Right lobe of liver (tissue), 6 donors: ENCODE measurements at places on chromosomes 12 and 14.

DNA sequence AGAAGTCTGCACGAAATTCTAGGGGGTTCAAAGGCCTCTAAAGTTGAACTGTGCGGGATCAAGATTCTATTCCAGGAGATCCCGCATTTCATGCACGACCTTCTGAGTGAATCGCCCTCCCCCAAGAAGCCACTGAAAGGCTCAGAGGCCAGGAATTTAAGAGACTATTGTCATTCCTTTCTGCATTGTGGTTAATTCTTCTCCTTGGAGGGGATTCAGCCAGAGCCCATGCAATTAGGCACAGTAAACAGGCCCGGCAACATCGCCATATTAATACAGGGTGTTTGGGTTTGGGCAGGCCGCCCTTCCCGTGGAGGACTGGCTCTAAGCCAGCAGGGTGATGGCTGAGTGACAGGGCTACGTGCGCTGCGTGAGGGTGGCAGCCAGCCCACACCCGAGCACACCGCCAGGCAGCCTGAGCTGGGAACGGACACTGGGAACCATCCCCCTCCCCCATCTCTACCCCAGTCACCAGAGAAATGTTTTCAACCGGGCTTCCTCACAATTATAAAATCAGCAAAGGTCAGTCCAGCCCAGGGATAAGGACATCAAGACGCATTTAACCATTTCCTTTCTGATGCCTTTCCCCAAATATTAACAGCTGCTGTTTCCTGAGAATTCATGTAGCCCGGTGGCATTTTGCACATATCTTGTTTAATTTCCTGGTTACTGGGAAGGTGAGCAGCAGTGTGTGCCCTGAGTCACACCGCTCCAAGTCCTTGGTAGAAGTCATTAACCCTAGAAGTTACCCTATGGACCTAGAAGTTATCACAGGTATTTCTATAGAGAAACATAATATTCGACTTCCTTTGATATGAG is 12.5 kb downstream of the EGLN3 start:
- H3K27me3 ChIP-seq: no peaks in the 10 kb centered on the region
- no peaks in the 10 kb centered on the region for H3K36me3 ChIP-seq
- H3K4me1 ChIP-seq: no peaks in the 10 kb centered on the region
- no peak overlapping the region for H3K27ac ChIP-seq
- DNase-seq: peak; percentile 83

DNA sequence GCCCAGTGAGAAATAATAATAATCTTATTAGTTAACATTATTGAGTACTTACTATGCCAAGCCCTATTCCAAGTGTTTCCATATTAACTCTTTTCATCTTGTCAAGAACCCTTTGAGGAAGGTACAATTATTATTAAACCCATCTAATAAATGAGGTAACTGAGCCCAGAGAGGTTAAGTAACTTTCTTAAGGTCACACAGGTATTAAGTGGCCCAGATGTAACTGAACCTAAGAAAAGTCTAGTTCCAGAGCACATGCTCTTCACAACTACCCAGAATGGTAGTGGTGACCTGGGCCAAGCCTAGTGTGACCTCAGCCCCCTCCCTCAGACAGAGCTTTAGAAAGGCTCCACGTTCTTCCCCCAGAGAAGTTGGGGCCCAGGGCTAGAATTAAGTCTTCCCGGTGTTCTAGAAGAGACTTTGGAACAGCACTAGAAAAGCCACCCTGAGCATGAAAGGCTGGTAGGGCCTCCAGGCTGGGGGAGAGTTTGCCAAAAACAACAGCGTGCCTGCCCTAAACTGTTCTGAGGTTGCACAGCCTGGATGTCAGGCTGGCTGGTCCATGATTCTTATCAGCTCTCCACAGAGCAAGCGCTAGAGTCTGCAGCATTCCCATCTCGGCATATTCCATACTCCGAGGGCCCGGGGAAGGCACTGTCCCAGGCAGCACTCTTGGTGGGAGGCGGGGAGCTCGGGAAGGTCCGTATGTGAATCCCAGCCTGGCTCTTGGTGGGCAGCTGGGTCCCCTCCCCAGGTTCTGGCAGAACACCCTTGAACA is 41.3 kb upstream of the CTDSP2 start:
- peak overlapping the region; percentile 28 for H3K27ac ChIP-seq
- no peak for DNase-seq
- H3K4me1 ChIP-seq: no peaks in the 10 kb centered on the region

- H3K4me3 ChIP-seq: no peak overlapping the region
- no peak overlapping the region for H3K27ac ChIP-seq
- no peaks in the 10 kb centered on the region for H3K36me3 ChIP-seq
These were observed 36.3 kb upstream of the PLXNC1 start for GRCh38 chr12:94112121-94112520.

DNA sequence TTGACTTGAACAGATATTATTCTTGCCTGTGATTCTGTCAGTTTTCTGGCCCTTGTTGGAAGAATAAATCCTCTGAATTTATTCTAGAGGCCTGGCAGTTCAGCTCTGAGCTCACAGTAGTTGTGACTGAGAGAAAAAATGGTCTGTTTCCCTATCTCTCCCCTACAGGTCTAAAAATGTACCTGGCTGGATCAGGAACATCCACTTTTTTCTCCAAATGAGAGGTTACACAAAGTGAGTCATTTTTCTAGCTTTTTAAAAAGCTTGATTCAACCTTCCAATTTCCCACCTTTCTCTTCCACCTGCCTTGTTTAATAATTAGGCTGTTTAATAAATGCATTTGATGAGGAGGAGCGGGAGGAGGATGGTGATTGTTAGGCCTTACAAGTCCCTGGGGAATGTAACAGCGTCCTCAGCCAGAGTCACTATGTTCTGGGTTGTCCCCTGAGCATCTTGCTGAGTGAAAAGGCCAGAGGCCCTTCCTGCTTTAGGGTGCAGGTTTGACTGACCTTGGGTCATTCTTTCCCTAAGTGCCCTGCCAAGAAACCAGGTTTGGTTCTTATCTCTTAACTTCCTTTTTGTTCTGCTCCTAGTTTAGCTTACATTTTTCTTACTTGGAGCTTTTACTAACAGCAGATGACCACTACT is 91.7 kb upstream of the FUT8 start:
- no peaks in the 10 kb centered on the region for H3K36me3 ChIP-seq
- DNase-seq: no peak
- H3K4me1 ChIP-seq: no peaks in the 10 kb centered on the region

- peaks cover 4% of the 10 kb centered on the region for H3K27me3 ChIP-seq
- no peak for DNase-seq
- no peaks in the 10 kb centered on the region for H3K4me1 ChIP-seq
- no peak overlapping the region for H3K4me3 ChIP-seq
These were observed 108.2 kb upstream of the NAV3 start for GRCh38 chr12:77722536-77722935.

DNA sequence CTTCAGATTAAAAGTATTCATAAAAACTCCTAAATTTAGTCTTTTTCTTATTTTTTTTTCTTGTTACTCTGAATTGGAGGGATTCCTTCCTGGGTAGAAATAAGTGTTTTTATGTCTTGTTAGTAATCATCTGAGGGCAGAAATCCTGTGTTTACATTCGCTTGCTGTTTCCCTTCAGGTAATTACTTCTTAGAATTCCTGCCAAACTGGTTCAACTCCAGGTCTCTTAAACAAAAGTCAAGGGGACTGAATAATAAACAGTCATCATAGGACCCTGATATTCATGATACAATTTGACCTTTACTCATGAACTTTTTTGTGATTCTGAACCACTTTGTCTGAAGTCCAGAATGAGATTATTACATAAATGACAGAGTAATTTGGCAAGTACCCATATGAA is 843.9 kb downstream of the FLRT2 start:
- no peaks in the 10 kb centered on the region for H3K36me3 ChIP-seq
- no peaks in the 10 kb centered on the region for H3K27me3 ChIP-seq
- DNase-seq: no peak
- no peak overlapping the region for H3K27ac ChIP-seq
- no peak overlapping the region for H3K4me3 ChIP-seq

DNA sequence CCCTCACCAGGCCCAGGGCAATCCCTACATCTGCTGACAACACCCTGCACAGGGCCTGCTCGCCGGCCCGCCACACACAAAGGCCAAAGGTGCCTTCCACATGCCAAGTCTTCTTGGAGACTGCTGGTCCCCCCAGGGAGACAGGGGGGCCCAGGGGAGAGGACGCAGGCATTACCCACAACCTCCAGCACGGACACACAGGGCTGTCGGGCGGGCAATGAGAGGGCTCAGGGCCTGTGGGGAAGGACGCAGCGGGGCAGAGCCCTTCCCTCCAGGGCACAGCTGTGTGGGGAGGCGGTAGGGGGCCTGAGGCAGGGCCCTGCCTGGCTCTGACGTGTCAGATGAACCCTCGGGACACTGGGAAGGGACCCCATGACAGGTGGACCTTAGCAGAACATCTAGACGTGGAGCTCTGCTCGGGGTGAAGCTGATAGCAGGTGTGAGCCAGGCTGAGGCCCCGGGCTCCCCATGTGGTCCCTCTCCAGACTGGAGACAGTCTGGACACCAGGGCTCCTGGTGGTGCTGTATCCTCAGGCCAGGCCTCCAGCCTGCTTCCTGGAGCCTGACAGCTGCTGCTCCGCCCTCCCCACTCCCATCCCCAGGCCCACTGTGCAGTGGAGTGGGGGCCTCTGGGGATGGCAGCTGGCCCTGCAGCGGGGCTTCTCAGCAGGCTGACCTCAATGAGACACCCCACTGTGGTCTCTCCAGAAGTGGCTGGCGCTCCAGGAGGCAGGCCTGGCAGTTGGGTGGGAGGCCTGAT is 31.6 kb upstream of the NUDT14 start:
- H3K27me3 ChIP-seq: no peaks in the 10 kb centered on the region
- no peak overlapping the region for H3K4me3 ChIP-seq
- H3K4me1 ChIP-seq: no peaks in the 10 kb centered on the region
- H3K27ac ChIP-seq: no peak overlapping the region

DNA sequence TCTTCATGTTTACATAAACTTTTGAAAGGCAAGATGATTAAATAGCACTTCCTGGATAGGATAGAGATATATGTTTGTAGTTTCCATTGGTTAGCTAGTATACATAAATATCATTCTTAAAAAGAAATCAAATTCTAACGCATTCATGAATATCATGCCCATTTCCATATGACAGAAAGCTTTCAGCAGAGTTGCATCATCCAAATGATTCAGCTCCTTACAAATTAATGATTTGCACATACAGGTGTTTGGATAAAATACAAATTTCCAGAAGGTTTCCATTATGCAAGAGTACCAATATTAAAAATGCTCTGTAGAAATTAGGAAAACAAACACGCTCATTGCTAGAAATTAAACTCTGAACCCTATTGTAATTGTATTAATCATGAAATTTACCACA is 264.4 kb downstream of the FOXG1 start:
- DNase-seq: no peak
- H3K27me3 ChIP-seq: no peaks in the 10 kb centered on the region
- H3K27ac ChIP-seq: no peak overlapping the region
- H3K4me3 ChIP-seq: no peak overlapping the region
- peaks cover 4% of the 10 kb centered on the region for H3K4me1 ChIP-seq
- no peaks in the 10 kb centered on the region for H3K36me3 ChIP-seq

DNA sequence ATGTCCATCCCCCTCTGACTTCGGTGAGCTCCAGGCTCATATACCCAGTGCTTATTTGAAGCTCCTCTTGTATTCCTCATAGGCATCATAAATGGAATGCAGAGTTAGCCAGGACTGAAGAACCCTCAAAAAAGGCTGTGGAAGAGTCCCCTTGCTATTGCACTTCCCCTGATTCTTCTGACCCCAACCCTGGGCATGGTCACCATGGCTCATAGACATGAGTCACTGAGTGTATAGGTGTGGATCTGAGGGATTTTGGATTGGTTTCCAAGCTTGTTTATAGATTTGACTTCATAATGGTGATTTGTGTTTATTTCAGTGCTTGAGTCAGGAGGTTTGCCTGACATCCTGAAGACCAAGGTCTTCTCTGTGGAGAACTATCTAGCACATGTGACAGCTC is 98.4 kb upstream of the SLC38A2 start:
- H3K36me3 ChIP-seq: no peaks in the 10 kb centered on the region
- no peaks in the 10 kb centered on the region for H3K27me3 ChIP-seq
- H3K4me3 ChIP-seq: no peak overlapping the region
- no peak overlapping the region for H3K27ac ChIP-seq
- peaks cover 5% of the 10 kb centered on the region for H3K4me1 ChIP-seq

DNA sequence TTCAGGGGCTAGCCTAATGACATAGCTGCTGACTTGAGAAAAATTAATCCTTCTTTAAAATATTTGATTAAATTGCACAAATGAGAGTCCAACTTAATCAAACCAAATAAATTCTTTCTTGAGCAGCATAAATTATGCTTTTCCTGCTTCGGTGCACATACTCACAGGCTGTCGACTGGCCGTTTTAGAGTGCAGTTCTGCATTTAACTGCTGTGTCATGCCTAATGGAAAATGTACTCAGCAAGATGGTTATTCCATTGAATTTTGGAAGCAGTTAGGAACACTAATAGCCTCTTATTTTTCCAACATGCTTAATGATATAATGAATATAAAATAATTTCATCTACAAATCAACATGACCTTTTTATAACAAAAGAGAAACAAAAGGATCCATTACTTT is 266.1 kb upstream of the LRIG3 start:
- H3K4me3 ChIP-seq: no peak overlapping the region
- H3K27ac ChIP-seq: no peak overlapping the region
- no peaks in the 10 kb centered on the region for H3K4me1 ChIP-seq
- DNase-seq: no peak
- no peaks in the 10 kb centered on the region for H3K36me3 ChIP-seq
- no peaks in the 10 kb centered on the region for H3K27me3 ChIP-seq

DNA sequence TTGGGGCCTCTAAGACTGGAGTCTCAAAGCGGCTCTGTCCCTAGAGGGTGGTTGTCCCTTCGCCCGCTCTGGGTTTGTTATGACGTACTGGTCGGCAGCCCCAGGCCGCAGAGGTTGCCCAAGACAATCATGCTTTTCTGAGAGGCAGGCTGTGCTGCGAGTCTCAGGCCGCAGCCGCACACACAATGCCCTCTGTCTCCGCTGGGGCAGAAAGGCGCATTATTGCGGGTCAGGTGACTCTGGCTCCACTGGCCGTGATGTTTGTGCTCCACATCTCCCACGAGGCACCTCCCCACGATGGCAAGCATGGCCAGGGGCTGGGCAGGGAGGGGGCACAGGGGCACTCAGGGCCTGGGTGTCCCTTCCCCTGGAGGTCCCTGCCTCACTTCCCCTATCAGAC is 21.0 kb upstream of the PLEKHG3 start:
- H3K27ac ChIP-seq: no peak overlapping the region
- no peaks in the 10 kb centered on the region for H3K36me3 ChIP-seq
- no peak overlapping the region for H3K4me3 ChIP-seq
- no peaks in the 10 kb centered on the region for H3K27me3 ChIP-seq

GRCh38 chr12:3371018-3371417 is 120.0 kb upstream of the PRMT8 start:
- no peak for DNase-seq
- no peaks in the 10 kb centered on the region for H3K4me1 ChIP-seq
- no peaks in the 10 kb centered on the region for H3K36me3 ChIP-seq
- no peak overlapping the region for H3K27ac ChIP-seq
- H3K27me3 ChIP-seq: no peaks in the 10 kb centered on the region
